ENCODE measurements at places on chromosomes 11 and 22. TPM values are rescaled to one million over a fixed set of nuclear protein-coding genes. Genes with fewer than 3 reads are reported as not detected.

GRCh38 chr11:111635706-111636045 lies 33.4 kb downstream of the SIK2 start:
- DNase-seq: no peak

DNA sequence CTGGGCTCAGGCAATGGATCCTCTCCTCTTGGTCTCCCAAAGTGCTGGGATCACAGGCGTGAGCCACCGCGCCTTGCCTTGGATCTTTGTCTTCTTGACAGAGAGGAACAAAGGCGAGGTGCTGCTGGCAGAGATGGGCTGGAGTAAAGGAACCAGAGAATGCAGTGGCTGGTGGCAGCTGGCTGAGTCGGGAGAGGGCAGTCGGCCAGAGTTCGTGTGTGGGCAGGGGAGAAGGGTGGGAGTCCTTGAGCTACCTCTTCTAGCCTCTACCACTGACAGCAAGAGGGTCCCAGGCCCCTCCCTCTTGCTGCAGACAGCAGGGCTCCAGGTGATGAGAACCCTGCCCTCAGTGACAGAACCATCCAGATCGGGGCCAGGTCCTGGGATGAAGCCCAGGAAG lies 86.2 kb upstream of the LINC01488 start:
- DNase-seq: no peak

DNA sequence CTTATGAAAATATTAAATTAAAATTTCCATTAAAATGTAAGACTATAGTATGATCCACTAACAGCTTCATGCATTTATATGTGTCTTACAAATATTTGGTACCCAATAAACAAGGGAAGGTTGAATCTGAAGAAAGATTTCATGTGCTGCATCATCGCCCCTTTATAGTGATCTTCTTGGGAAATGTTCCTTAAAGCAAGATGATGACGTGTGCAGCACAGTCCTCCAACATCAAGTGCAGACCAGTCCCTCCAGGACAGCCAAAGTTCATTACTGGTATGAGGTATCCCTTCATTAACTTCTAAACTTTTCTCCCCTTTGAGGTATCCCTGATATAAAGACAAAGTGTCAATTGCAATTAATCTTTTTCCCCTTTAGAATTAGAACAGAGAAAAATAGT lies 567.0 kb downstream of the METTL15 start:
- DNase-seq: no peak

DNA sequence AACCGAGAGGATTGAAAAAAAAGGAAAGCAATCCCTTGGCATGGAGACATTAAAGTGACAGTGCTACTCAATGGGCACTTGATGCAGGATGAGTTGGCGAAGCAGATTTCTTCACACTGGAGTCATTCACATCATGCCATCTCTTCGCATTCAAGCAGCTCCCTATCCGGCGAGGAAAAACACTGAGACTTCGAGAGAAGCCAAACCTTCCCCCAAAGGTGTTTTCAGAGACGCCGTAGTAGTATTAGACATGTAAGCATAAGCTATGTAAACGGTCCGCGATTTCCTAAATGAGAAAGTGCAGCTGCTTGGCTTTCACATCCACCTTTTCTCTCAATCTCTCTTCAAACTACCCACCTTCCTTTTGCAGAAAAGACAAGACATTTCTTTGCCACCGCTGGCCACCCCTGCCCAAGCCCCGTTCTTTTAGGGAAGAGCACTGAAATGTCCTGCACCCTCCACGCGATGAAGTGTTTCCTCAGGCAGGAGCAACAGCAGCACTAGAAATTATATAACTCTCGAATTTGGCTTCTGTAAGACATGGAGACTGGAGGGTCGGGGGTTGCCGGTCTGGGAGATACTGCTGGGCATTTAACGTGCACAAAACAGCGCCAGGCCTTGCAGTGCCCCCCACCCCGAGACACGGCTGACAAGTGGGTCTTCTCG lies at the start of gene DLG2:
DLG2 (minus strand) TSS at position 13 of the 666 bp plus-strand sequence.
- DNase-seq: peak; percentile 47

- no peak for DNase-seq
Observed at GRCh38 chr11:19320827-19321226, 80.1 kb upstream of the E2F8 start.

- no peak for DNase-seq
Observed at GRCh38 chr11:93116641-93117441, 81.0 kb downstream of the SLC36A4 start.

- no peak for DNase-seq
Observed at GRCh38 chr22:43304831-43305590, 38.2 kb downstream of the SCUBE1 start.

- DNase-seq: no peak
Observed at GRCh38 chr22:39941601-39942000, 18.6 kb upstream of the TMA7B start.

GRCh38 chr11:61739966-61740365 lies 12.5 kb upstream of the MYRF start:
- no peak for DNase-seq

DNA sequence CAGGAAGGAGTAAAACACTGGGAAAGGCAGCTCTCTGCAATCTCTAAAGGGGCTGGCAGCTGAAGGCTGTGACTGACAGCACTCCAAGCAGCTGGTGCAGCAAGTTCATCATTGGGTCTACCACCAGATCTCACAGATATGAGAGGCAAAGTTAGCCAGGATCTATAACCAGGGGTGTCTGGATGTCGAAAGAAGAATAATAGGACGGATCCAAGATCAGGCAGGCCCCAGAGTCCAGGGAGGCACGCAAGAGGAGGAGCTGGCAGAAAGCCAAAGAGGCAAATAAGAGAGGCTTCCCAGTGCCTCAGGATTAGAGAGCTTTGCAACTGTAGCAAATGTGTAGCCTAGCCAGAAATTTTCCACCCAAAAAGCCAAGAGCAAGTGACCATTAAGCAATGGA lies 77.1 kb downstream of the RBMXL2 start:
- no peak for DNase-seq

DNA sequence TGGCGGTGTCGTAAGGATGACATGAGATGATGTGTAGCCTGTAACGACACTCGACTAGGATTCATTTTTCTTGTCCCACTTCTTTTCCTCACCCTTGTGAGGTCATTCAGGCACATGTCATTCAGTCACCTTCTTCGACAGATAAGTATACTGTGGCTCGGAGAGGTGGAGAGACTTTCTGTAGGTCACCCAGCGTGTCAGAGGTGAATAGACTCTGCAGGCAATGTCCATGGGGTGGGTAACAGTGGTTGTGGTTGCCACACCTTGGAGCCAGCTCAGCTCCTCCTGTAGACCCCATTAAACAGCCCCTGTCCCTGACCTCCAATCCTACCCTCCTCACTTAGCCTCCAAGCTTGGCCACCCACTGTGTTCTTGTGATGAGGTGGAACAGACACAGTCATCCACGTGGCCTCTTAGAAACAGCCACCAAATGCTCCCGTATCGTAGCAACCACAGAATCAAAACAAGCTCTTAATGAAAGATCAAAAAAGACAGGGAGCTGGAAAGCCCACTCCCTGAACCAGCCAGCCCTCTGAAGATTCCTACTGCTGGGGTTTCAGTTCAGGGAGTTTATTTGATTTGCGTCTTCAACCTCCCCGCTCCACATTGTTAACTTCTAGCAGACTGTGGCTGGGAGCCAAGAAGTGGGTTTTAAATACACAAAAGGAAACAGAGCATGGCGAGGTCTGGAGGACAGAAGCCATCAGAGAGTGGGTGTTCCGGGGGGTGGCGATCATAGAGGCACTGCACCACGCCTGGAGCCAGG lies 89.0 kb upstream of the GRK3 start:
- no peak for DNase-seq

DNA sequence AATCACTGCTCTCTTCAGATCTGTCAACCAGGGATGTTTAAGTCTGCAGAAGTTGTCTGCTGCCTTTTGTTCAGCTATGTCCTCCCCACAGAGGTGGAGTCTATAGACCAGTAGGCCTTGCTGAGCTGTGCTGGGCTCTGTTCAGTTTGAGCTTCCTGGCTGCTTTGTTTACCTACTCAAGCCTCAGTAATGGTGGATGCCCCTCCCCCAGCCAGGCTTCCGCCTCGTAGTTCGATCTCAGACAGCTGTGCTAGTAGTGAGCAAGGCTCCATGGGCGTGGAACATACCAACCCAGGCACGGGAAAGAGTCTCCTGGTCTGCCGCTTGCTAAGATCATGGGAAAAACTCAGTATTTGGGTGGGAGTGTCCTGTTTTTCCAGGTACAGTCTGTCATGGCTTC lies 27.6 kb upstream of the CASP12 start:
- no peak for DNase-seq

- DNase-seq: no peak
Observed at GRCh38 chr11:9075556-9075955, 15.8 kb downstream of the SCUBE2 start.

GRCh38 chr11:18641677-18642076 lies 7.5 kb upstream of the SPTY2D1 start:
- no peak for DNase-seq

DNA sequence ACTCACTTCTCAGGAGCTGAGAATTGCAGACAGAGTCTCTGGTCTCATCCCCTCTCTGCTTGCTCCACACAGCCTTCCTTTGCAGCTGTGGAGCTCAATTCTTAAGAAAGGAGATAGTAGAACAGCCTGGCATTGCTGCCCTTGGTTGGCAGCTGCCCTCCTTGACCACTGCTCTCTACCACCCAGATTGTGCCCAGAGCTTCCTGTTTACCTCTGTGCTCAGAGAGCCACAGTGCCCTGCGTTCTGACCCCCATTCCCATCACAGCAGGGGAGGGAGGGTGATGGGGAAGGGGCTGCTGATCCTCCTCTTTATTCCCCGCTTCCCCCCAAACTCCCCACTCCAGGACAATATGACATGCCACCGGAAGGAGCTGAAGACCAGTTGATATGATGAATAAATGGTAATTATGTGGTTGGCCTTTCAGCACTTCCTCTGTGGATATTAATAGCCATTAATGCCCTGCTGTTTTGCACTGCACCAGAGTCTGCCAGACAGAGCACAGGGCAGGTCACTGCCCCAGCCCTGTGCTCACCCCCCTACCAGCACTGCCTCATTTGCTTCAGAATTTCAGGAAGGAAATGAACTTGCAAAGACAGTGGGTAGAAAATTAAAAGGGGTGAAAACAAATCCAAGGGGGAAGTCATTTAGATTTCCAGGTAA lies 426.8 kb upstream of the CADM1 start:
- no peak for DNase-seq

GRCh38 chr11:3225826-3226750 lies 6.1 kb downstream of the MRGPRE start:
- DNase-seq: no peak

- DNase-seq: no peak
Observed at GRCh38 chr11:1869427-1870325, 16.8 kb downstream of the LSP1 start.

DNA sequence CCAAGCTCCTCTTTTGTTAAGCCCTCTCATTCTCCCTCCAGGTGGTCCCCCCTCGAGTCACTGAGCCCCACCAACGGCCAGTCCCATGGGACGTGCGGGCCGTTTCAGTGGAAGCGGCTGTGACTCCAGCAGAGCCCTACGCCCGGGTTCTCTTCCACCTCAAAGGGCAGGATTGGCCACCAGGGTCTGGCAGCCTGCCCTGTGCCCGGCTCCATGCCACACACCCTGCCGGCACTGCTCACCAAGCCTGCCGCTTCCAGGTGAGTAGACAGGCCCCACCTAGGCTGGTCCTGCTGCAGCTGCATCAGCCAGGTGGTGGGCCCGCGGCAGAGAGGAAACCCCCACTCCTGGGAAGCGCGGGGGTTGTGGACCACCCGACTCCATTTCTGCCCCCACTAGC lies 3.3 kb downstream of the TMEM132A start:
- no peak for DNase-seq

DNA sequence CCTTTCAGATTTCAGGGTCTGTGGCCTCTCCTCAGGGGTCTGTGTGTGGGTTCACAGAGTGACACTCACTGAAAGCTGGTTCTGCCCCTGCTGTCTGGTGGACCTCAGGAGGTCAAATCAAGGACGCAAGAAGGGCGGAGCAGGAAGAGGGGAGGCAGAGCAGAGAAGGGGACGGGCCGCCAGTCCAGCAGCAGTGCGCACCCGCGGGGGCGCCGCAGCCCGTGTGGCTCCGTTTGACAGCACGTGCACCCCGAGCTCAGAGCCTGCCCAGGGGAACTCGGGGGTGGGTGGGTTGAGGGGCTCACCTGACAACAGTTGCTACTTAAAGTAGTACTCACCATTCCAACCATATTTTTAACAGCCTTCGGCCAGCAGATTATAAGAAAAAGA lies 71.4 kb upstream of the PITPNB start:
- peak; percentile 44 for DNase-seq

GRCh38 chr11:99325847-99326246 lies 305.1 kb downstream of the CNTN5 start:
- no peak for DNase-seq

GRCh38 chr11:15672825-15673224 lies 558.1 kb downstream of the INSC start:
- no peak for DNase-seq

DNA sequence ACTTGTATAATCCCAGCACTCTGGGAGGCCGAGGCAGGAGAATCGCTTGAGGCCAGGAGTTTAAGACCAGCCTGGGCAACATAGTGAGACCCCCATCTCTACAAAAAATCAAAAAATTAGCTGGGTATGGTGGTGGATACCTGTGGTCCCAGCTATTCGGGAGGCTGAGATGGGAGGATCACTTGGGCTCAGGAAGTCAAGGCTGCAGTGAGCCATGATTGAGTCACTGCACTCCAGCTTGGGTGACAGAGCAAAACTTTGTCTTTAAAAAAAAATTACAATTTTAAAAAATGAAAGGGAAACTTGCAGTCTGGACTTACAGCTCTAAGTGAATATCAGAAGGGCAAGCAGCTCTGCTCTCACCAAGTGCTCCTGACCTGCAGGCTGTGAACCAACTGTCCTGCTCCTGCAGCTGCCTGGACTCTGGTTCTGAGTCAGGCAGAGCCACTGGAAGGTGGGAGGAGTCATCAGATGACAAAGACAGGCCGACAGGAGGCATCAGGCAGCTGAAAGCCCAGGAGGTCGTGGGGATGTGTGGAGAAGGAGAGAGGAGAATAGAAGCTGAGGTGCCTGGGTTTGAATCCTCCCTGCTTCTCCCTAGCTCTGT lies 9.6 kb downstream of the SMTNL1 start:
- DNase-seq: no peak

The ZMAT5 gene
- 11.1 TPM for total RNA-seq

The RIC3 gene
- total RNA-seq: 3.4 TPM

The LRRC32 gene
- 10.5 TPM for total RNA-seq

The GALNT18 gene
- 5.7 TPM for total RNA-seq

The DEUP1 gene
- not detected for total RNA-seq

The RAB38 gene
- total RNA-seq: 0.28 TPM

The TOP3B gene
- 24.0 TPM for total RNA-seq

The SAA4 gene
- 738 TPM for total RNA-seq

The SHISAL1 gene
- 0.10 TPM for total RNA-seq

The SUSD2 gene
- total RNA-seq: 1.4 TPM

The IFITM10 gene
- 15.7 TPM for total RNA-seq

The ZNF70 gene
- 0.96 TPM for total RNA-seq

The LRP5 gene
- 114 TPM for total RNA-seq

The KDM4E gene
- not detected for total RNA-seq

The C11orf87 gene
- not detected for total RNA-seq

All from left lobe of liver (tissue), 2 donors.